Stimulated activated CD4-positive, alpha-beta T cell treated with anti-CD3 and anti-CD28 coated beads, Interleukin-1b, Interleukin-23, amount 100 ng/mL, for 48 hours (primary cell): ENCODE measurements at places on chromosomes 13 and 19.

DNA sequence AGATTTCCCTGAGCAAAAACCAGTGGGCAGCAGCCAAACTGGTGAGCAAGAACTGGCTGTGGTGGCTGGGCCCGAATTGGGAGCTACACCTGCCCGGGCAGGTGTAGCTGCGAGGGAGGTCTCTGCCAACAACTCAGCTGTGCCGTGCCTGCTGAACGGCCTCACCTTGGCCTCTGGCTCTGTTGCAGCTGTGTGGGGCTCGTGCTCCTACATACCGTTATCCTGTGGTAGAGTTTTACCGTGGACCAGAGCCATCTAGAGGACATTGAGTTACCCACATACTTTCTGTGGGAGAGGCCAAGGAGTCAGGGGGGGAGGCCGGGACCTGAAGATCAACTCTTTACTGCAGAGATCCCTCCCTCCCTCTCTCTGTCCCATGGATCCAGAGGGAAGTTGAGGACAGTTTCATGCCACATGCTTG is 113.2 kb downstream of the TM9SF2 start:
- no peak for DNase-seq

DNA sequence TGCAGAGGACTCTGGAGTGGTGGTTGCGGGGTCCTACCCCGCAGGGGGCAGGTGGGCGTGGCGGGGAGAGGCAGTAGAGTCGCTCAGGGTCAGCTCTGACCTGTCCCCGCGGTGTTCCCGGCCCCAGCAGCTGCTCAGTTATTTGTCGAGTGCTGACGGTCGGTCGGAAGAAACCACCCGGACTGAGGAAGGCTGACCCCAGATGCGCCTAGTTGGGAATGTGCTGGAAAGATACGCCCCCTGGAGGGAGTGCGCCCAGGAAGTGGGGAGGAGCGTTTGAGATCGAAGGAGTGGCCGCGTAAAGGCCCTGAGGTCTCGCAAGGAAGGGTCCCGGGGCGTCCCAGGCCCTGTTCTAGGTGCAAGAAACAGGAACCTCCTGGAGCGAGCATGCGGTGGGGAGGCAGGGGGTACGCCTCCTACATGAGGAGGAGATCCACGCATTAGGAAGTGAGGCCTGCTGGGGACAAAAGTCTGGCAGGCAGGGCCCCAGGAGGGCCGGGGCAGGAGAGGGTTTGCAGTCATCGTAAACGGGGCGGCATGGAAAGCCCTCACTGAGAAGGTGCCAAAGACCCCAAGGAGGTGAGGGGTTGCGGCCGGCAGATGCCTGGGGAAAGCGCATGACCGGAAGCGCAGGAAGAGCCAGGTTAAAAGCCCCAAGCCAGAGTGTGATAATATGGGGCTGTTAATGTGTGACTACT is 9.2 kb downstream of the CCDC8 start:
- DNase-seq: no peak

DNA sequence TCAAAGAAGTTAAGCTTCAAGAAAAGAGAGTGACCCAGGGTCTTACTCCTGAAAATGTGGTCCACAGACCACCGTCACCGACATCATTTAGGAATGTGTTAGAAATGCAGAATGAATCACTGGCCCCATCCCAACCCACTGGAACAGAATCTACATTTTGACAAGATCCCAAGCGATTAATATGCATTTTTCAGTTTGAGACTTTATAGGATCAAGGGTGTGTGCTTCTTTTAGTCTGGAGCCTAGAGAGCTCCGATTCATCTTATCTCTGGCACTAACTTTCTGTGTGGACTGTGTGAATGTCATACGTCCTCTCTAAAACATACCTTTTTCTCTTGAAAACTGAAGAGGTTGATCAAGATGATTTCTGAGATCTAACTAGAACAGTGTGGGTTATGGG is 484.8 kb downstream of the MYO16 start:
- DNase-seq: no peak

GRCh38 chr13:77184455-77184854 is 142.4 kb downstream of the MYCBP2 start:
- peak; percentile 60 for DNase-seq

- no peak for DNase-seq
Observed at GRCh38 chr13:86174622-86175021, 375.4 kb upstream of the SLITRK6 start.

GRCh38 chr13:25987987-25988386 is 63.8 kb downstream of the SHISA2 start:
- no peak for DNase-seq

DNA sequence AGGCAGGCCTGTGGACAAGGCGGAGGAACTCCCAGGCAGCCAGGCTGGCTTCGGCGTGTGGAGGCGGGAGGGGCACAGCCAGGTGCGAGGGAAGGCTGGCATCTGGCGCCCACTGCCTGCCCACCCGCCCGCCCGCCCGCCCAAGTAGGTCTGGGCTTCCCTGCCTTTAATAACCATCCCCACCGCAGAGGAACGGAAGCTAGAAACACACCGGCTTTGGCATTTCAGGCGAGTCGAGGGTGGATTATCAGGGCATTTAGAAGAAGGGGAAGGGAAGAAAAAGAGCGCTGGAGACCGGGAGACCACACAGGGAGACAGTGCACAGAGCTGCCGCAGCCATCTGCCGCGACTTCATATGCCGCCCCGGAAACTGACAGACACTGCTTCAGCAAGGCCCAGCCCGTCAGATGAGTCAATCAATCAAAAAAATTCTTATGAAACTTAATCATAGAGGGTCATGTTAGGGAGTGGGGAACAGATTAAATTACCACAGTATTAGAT is 199.7 kb downstream of the TSHZ3 start:
- no peak for DNase-seq

DNA sequence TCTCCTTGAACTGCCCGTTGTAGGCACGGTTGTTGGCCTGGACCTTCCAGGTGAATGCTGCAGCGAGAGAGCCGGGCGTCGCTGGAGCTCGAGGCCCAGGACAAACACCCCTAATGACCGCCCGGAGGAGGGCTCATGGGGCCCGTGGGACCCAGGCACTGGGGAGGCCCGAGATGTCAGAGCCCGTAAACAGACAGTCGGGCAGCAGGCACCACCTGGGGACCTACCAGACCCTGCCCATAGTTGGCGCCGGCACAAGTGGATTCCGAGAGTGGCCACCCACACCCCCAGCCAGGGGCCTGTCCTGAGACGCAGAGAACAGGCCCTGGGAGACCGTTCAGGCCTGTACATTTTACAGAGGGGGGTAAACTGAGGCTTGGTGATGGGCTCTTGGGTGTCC is 2.4 kb downstream of the ATP8B3 start:
- DNase-seq: no peak

- DNase-seq: no peak
Observed at GRCh38 chr13:112899281-112900225, 69.5 kb upstream of the MCF2L start.

GRCh38 chr19:18596752-18597157 is 8.2 kb downstream of the REX1BD start:
- no peak for DNase-seq

GRCh38 chr13:91185294-91185863 is 162.1 kb upstream of the MIR17HG start:
- DNase-seq: no peak

DNA sequence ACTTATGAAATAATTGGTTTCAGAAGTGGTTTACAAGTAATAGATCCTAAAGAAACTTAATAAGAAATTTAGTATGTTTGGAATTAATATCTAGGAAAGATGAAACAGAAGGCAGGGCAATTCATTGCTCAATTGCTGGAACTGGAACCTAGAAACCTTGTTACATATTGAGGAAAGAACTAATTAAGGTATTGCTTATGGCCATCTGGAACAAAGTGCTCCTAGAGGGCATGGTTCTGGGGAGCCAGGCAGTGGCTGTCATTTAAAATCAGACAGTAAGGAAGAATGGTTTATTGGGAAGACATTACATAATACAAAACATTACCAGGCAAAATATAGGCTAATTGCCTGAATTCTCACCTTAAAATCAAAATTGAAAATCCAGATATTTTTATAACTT is 224.1 kb downstream of the SLITRK6 start:
- DNase-seq: no peak

DNA sequence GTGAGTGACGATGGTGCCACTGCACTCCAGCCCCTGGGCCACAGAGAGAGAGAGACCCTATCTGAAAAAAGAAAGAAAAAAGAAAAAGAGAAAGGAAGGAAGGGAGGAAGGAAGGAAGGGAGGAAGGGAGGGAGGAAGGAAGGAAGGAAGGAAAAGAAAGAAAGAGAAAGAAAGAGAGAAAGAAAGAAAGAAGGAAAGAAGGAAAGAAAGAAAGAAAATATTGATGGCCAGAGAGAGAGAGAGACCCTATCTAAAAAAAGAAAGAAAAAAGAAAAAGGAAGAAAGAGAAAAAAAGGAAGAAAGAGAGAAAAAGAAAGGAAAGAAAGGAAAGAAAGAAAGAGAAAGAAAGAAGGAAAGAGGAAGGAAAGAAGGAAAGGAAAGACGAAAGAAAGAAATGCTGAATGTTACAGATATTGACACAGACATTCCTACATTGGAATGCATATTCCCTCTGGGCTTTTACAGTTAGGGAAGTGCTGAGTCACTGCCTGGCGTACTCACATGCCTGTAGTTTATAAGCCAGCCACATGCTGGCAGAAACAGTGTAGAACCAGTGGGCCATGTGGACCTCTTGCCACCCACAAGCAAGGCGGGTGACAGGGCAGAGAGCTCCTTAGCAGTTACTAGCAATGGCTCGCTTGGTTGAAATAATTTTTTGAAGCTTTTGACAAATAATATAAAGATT is 34.6 kb upstream of the SLC46A3 start:
- DNase-seq: no peak

GRCh38 chr13:42075517-42075916 is 27.1 kb downstream of the DGKH start:
- no peak for DNase-seq

DNA sequence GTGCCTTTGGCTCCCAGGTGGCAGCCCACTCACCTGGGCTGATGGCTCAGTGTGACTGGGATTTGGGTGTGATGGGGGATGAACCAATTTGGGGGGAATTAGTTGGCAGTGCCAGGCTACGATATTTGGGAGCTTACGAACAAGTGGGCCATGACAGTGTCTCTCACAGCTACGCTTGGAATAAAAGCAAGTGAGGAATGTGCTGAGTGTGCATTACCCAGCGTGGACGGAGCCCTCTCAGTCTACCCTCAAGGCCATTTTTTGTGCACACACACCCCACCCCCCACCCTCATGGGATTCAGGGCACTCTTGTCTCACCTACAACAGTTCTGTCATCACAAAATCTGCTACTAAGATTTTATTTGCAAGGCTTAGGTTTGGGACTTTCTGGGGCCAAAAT is 329.1 kb downstream of the NDFIP2 start:
- DNase-seq: no peak

DNA sequence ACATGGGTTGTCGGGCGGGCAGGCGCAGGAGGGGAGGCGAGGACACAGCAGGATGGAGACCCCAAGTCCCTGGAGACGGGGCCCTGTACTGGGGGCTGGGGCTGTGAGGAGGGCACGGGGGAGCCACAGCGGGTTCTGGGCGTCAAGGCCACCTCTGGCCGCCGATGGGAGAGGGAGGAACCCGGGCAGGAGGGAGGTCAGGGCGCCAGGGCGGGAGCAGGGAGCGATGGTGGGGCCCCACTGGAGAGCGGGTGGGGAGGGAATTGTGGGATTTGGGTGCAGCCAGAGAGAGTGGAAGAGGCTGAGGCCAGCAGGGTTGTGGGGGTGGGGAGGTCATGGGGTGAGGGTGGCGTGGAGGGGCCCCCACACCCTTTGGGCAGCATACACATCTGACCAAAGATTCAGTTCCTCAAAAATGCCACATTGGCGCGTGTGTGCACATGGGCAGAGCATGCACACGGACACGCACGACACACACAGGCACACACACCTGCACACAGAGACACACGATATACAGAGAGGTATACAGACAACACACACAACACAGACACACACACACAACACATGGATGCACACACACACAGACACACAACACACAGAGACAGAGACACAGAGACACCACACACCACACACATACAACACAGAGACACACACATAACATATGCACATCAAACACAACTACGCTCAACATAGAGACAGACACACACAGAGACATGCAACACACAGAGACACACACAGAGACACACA is 54.9 kb downstream of the AP1M1 start:
- no peak for DNase-seq

GRCh38 chr13:24187185-24187584 is 26.7 kb downstream of the SPATA13 start:
- DNase-seq: peak; percentile 30

- peak; percentile 58 for DNase-seq
Observed at GRCh38 chr19:47226426-47227351, 4.3 kb downstream of the BBC3 start.

DNA sequence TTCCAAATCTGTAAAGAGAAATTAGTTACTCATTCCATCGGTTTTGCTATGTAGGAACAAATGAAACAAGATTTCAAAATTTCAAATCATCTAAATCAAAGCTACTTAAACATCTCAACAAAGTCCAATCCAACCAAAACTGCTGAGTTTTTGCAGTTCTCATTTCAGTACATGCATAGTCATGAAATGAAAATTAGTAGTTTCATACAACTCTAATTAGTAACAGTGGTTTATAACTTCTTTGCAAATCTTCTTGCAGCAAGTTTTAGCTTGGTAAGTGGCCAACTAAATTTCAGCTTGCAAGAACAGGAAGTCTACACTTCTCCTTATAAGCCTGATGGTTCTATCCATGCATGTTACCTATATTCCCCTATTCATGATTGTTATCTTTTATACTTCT is 75.6 kb downstream of the SPRY2 start:
- DNase-seq: no peak

DNA sequence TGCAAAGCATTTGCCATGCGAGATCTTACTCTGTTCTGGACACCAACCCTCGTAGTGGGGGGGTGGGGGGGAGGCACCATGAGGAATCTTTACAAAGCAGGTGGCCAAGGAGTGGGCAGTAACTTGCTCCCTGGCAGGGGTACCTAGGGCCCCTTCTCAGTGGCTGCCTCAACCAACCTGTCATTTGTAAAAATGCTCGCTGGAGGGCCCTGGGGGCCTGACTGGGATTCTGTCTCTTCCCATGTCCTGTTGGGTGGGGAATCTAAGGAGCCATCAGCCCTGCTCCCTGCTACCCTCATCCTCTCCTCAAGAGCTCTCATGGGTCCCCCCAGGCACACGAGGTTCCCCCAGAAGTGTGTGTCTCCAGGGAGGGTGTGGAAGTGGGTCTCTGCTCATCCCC is 1.5 kb downstream of the KCNN1 start:
- no peak for DNase-seq

- DNase-seq: no peak
Observed at GRCh38 chr13:40197049-40197448, 469.4 kb downstream of the FOXO1 start.

- no peak for DNase-seq
Observed at GRCh38 chr19:6413721-6414643, 10.6 kb downstream of the KHSRP start.

DNA sequence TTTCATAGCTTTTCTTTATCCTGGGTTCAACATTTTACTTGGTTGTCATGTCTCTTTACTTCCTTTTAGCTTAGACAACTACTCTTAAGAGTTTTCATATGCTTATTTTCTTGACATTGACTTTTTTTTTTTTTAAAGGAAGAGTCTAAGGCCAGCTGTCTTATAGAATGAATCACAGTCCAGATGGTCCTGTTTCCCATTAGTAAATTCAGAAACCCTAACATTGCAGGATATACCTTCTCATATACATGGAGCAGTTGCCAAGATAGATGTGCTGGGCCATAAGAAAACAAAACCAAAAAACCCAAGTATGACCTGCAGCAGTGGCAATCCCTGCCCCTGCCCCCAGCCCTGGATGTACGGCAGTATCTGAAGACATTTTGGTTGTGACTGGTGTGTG is 72.8 kb downstream of the COG3 start:
- DNase-seq: no peak
